Stimulated activated CD4-positive, alpha-beta T cell treated with anti-CD3 and anti-CD28 coated beads, Interleukin-2, amount 100 ng/mL, for 4 hours (primary cell): ENCODE measurements at places on chromosomes 7 and 10.

DNA sequence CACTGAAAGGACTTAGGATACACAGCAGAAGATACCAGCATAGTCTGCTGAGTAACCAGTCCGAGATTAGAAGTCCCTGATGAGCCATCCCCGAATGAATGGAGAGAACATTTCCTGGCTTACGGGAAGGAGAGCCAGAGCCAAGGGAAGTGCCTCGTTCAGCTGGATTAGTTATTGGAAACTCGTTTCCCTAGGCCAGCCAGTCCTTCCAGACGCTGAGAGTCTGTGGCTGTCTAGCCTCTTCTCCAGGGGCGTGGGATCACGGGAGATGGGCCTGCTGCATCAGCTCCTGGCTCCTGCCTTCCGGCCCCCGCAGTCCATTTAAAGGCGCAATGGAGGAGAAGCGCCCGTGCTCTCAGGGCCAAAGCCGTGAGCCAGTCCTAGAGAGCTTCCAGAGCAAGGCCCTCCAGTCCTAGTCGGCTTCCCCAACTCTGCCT, 712.8 kb downstream of the PARD3 start:
- no peak for DNase-seq

- no peak for DNase-seq
Measured at GRCh38 chr10:61612009-61612408, 50.7 kb upstream of the CABCOCO1 start.

DNA sequence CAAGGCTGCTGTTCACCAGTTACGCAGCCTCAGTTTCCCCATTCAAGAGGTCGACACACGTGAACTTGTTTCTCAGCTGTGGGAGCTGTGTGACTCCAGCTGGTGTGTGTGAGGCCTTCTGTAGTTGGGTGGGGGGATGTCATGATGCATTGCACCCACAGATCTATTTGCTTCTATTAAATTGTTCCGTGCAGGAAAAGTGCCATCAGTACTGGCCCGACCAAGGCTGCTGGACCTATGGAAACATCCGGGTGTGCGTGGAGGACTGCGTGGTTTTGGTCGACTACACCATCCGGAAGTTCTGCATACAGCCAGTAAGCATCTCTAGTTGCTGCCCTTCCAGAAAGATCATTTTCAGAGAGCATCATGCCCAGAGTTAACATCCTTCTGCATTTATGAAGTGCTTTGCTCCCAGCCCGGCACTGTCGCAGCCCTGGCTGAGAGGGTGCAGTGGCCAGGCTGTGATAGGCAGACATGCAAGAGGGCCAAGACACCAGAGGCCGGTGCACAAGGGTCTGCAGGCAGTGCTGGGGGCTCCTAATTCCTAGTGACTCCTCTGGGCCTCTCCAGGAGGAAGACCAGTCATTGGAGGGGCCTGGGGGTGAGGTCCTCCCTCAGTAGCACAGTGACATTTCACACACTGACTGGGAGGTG, 60.2 kb downstream of the MKI67 start:
- no peak for DNase-seq

DNA sequence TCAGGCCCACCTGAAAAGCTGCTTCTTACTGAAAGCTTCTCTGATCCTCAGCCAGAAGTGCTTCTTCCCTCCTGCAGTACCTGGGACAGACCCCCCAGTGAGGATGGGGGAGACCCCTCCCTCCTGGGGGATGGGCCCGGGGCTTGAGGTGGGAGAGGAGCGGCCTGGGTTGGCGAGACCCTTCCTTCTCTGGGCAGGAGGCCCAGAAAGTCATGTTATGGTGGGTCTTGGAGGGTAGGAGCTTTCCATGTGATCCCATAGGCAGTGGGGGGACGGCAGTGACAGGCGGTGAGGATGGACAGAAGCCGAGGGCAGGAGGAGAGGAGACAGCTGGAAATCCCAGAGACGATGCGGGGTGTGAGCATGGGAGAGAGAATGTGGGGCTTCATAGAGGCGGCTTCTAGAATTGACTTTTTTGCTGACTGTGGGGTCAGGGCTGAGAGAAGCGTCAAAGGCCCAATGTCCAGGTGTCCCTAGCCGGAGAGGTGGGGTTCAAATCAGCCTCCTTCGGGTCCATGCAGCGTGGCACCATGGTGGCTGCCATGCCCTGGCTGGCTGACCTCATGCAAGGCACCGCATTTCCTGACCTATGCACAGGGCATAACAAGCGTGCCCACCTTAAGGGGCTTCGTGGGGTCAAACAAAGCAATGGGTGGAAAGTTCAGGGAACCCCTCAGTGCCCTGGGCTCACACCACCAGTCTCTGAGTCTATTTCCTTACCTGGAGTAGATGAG, 154.0 kb downstream of the UBE2H start:
- DNase-seq: no peak

- no peak for DNase-seq
Measured at GRCh38 chr7:75849573-75849972, 29.3 kb upstream of the RHBDD2 start.

DNA sequence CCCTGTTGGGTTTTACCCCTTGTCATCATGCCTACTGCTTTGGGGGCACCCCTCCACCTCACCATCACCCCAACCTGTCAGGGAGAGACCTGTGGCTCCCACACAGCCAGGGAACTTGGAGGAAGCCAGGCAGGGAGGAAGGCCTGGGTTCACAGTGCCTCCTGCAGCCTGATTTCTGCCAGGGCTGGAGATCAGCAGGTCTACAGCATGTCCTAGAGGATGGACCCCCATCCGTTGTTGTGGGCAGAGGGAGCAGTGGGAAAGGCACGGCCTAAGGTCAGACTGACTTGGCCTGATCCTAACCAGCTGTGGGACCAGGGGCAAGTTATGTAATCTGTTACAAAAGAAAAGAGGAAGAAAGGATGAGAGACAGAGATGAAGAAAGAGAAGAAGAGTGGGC, 28.2 kb downstream of the ZCCHC24 start:
- no peak for DNase-seq

GRCh38 chr10:22259280-22259679, 41.5 kb upstream of the EBLN1 start:
- DNase-seq: no peak
